SJSA1 (cell line): ENCODE measurements at places on chromosomes 6 and 20. TPM values are rescaled to one million over a fixed set of nuclear protein-coding genes. Genes with fewer than 3 reads are reported as not detected.

Gene ADRM1
- total RNA-seq = 279 and 361 TPM in 2 replicates

Gene SLC26A8
- total RNA-seq = not detected in 2 replicates

Gene RSPO3
- total RNA-seq = not detected in 2 replicates

Gene LPA
- total RNA-seq = not detected in 2 replicates

Gene SNX21
- total RNA-seq = 19.7 and 55.0 TPM in 2 replicates

Gene MRPS18B
- 44.4 and 46.8 TPM in 2 replicates for total RNA-seq

Gene OR2J3
- not detected in 2 replicates for total RNA-seq

Gene RHAG
- total RNA-seq = not detected in 2 replicates

Gene HLA-E
- 214 and 294 TPM in 2 replicates for total RNA-seq

Gene MLN
- total RNA-seq = not detected in 2 replicates

Gene OR2B6
- not detected in 2 replicates for total RNA-seq

Gene MCHR2
- not detected in 2 replicates for total RNA-seq

Gene INSM1
- total RNA-seq = not detected in 2 replicates

Gene NKX2-4
- 21.4 and 23.9 TPM in 2 replicates for total RNA-seq

Gene MEP1A
- 0.08 and 1.0 TPM in 2 replicates for total RNA-seq

Gene SLC32A1
- not detected in 2 replicates for total RNA-seq

Gene NRN1
- total RNA-seq = 19.4 and 20.6 TPM in 2 replicates

Gene FOXQ1
- 0.66 and 2.0 TPM in 2 replicates for total RNA-seq

Gene B3GALT4
- total RNA-seq = 0.16 TPM in 1 of 2 replicates, not detected in the other

Gene ENPP4
- 12.6 and 14.3 TPM in 2 replicates for total RNA-seq
